Epithelial cell of proximal tubule (primary cell): ENCODE measurements at places on chromosomes 5 and 9. TPM values are rescaled to one million over a fixed set of nuclear protein-coding genes. Genes with fewer than 3 reads are reported as not detected.

DNA sequence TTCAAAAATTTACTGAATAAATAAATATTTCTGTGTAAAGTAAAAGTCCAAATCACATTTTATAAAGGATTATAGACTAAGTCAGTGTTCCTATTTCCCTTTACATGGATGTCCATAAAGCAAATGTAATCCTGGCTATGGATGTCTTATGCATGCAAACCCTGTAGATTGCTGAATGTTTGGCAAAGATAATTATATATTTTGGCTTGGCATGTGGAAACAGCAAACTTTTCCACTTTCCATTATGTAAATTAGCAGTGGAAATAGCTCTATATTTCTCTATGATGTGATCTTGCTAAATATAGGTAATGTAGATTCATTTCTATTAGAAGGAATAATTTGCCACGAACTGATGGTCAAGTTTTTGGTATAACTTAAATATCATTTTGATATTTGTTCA lies 66.5 kb downstream of the CWC27 start:
- DNase-seq = no peak

GRCh38 chr5:1322036-1322900 lies 22.6 kb downstream of the CLPTM1L start:
- no peak for DNase-seq

CDH12 gene
- total RNA-seq = not detected in 2 replicates

LEAP2 gene
- 0.22 and 0.35 TPM in 2 replicates for total RNA-seq
